Right hindlimb (tissue), 1 donor: ENCODE measurements at places on chromosomes 5 and 9.

GRCh38 chr5:153258469-153258868, 232.0 kb upstream of the GRIA1 start:
- DNase-seq, result no peak

DNA sequence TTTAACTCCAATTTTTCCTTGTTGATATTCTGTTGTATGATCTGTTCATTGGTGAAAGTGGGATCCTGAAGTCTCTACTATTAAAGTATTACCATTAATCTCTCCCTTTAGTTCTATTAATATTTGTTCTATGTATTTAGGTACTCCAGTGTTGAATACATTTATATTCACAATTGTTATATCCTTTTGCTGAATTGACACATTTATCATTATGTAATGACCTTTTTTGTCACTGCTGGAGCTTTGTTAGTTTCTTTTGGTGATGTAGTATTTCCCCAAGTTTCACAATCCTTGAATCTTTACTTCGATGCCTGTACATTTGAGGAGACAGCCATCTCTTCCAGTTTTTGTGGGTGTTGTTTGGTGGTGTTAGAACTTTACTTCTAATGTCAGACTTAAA, 53.7 kb upstream of the PPP3R2 start:
- DNase-seq, result no peak

GRCh38 chr5:124704594-124705284, 41.7 kb downstream of the ZNF608 start:
- DNase-seq, result no peak

- peak; percentile 71 for DNase-seq
Observed at GRCh38 chr5:849651-850301, 1.0 kb downstream of the ZDHHC11 start.

GRCh38 chr5:133702791-133703770, 90.7 kb upstream of the FSTL4 start:
- no peak for DNase-seq

- no peak for DNase-seq
Observed at GRCh38 chr5:139212486-139212885, 14.3 kb upstream of the SIL1 start.

- no peak for DNase-seq
Observed at GRCh38 chr9:38026840-38027527, 42.0 kb downstream of the SHB start.

GRCh38 chr9:78515108-78515507, 218.2 kb downstream of the PSAT1 start:
- no peak for DNase-seq

GRCh38 chr9:7342229-7342628, 457.3 kb downstream of the DMAC1 start:
- no peak for DNase-seq

- no peak for DNase-seq
Observed at GRCh38 chr5:14739538-14739937, 75.0 kb downstream of the OTULIN start.

GRCh38 chr9:75909776-75910175, 19.3 kb downstream of the PCSK5 start:
- DNase-seq, result no peak

DNA sequence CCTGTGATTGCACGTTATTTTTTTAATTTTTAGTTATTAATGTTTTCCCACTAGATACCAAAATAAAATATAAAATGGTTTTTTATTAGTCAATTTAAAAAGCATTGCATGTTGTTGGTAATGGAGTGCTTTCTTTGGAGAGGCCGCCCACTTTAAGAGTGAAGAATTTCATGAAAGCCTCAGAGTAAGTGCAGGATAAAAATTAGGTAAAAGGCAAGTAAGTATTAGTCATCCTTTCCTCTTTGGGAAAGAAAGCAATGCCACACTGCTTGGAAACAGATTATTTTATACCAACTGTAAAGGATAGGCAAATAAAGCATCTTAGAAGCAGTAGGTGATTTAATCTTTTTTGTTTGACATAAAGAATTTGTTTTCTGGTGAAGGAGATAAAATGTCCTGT, 62.9 kb downstream of the HSD17B4 start:
- DNase-seq, result no peak

- DNase-seq, result no peak
Observed at GRCh38 chr5:59385700-59386099, 507.8 kb downstream of the PDE4D start.

DNA sequence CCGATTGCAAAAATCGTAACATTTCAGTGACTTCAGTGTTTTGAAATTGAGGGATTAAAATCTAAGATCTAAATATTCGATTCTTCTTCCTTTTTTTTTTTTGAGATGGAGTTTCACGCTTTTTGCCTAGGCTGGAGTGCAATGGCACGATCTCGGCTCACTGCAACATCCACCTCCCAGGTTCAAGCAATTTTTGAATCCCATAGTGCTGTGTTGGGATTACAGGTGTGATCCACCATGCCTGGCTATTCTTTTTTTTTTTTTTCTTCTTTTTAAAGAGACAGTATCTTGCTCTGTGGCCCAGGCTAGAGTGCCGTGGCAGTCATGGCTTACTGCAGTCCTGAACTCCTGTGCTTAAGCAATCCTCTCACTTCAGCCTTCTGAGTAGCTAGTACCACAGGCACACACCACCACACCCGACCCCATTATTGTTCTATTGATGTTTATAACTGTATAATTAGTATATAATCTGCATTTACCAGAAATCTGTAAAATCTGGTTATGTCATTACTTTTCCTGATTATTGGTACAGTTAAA, 42.7 kb downstream of the NSD1 start:
- DNase-seq, result no peak

- no peak for DNase-seq
Observed at GRCh38 chr9:91192381-91193086, 169.2 kb downstream of the AUH start.

GRCh38 chr5:40397091-40397490, 282.6 kb upstream of the PTGER4 start:
- no peak for DNase-seq

DNA sequence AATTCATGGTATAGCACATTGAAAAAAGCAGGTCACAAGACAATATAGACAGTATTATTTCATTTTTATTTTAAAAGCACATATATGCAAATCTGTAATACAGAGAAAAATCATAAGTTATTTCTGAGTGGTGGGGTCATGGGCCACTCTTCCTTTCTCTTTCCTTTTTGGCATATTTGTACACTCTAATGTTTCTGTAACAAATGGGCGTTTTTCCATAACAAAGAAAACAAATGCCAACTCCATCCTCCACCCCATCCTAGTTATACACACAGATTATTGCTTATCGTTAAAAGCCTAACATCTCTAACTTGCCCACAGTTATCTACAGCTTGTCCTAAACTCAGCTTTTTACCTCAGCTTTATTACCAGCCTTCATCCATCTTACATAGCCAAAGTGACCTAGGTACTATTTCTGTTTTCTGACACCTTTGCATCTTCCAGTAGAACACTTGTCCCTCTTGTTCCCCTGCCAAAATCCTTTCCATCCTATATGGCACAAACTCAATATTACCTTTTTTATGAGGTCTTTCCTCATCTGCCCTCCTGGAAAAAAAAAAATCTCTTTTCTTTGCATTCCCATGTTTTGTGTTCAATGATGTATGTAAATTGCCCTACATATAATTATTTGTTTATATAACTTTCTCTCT, 4.1 kb downstream of the KIAA0825 start:
- no peak for DNase-seq

- no peak for DNase-seq
Observed at GRCh38 chr5:91850031-91850430, 466.9 kb upstream of the ARRDC3 start.

DNA sequence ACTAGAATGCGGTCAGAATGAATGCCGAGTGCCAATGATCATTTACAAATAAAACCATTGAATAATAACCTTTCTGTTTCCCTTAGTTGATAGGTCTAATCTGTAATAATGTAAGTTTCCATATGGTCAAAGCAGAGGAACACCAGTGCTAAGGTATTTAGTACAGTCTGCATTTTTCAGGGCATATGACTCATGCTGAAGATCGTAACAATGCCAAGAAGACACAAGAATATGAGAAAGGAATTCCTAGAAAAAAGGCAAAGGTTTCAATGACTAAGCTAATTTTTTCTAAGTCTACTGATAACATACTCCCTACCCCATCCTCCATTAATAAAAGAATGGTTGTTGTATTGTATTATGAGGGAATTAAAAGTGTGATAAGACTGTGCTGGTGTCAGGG, 2.8 kb downstream of the OR1L8 start:
- no peak for DNase-seq

- DNase-seq, result peak; percentile 87
Observed at GRCh38 chr9:71446473-71447411, 321.6 kb downstream of the CEMIP2 start.

DNA sequence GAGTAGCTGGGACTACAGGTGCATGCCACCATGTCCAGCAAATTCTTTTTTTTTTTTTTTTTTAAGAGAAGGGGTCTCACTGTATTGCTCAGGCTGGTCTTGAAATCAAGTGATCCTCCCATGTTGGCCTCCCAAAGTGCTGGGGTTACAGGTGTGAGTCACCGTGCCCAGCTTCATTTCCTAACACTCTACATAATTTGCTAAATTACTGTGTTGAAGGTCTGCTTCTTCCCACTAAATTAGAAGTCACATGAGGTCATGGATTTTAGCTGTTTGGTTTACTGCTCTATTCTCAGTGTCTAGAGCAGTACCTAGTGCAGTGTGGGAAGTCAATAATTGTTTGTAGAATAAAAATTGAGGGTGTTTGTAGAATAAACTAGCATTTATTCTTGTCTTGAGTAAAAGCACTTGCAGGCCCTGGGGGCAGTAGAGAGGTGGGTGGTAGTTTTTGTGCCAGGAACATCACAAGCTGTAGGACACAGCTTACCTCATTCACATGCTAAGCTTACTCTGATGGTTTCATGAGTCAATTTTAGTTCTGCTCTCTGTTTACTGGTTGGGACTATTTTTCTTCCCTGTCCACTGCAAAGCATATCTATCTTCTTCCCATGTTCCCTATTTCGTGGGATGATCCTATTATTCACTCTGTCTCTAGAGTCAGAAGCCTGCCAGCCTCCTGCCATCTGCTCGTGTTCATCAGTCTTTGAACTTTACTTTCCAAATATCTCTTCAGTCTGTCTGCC, 7.0 kb downstream of the TEX48 start:
- no peak for DNase-seq

- no peak for DNase-seq
Observed at GRCh38 chr5:147878066-147878759, at the start of gene SCGB3A2. Gene SCGB3A2, plus strand, starts transcription at chr5:147878711. Its CDS starts 93 bp downstream, at chr5:147878804.

GRCh38 chr5:82986404-82986803, 90.8 kb downstream of the TMEM167A start:
- DNase-seq, result no peak

- no peak for DNase-seq
Observed at GRCh38 chr5:95403996-95404395, 12.8 kb downstream of the FAM81B start.

GRCh38 chr5:95883185-95884016, 60.9 kb upstream of the GLRX start:
- DNase-seq, result no peak

DNA sequence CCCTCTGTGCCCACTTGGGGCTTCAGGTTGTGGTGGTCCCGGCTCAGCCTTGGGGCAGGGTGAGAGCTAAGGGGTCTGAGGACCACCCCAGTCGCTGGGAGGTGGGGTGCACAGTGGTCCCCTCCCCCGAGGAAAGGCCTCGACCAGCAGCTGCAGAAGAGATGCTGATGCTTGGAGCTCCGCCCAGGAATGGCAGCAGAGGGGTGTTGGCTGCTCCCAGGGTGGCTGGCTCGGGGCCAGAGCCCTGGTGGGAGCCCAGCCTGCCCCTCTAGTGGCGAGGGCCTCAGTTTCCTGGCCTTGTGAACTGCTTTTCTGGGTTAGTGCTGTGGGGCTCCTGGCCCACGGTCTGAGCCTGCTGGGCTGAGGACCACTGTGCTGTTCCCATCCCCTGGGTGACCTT, 1.2 kb downstream of the DIPK1B start:
- no peak for DNase-seq

DNA sequence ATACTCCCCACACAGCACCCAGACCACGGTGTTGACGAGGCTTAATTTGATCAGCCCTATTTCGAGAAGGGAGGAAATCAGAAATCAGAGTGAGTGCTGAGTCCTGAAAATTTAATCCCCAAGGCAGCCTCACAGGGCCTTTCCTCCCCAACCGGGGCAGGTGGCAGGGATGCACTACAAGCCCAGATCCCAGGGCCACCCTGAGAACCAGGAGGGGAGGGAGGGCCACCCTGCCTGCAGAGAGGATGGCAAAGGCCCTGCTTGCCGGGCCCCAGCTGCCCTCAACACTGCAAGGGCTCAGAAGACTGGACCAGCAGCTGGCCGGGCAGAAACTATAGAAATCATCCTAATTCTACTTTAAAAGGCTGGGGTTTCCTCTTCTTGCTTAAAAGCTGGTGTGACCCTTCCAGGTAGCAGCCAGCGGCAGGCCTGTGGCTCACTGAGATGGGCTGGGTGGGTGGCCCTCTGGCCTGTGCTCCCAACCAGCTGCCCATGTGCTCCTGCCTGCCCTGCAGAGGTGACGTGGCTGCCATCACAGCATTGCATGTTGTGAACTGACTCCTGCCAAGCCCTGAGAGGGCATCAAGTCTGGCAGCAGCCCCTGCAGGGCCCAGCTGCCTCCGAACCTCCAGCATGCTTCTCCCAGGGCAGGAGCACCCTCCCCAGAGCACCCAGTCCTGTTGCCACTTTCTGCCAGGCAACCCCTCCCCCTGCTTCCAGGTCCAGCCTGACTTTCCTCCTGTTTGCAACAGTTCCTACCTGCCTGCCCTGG, 122.8 kb downstream of the ADAMTS2 start:
- DNase-seq, result no peak

- peak; percentile 12 for DNase-seq
Observed at GRCh38 chr9:120925535-120926396, 830 bp downstream of the TRAF1 start.

- DNase-seq, result no peak
Observed at GRCh38 chr5:2329741-2330140, 421.7 kb downstream of the IRX2 start.

DNA sequence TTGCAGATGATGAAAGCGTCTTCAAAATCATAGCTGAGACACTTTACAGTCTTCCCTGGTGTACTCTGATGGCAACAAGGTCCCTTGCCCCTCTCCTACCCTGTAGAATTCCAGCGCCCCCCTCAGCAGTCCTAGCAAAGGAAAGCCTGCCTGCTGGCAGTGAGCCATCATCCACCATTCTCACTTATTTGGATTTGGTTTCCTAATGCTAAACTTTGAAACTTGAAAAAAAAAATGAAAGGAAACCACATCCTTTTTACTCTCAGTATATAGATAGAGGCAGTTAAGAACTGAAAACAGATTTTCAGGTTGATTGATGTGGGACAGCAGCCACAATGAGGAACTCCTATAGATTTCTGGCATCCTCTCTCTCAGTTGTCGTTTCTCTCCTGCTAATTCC, at the start of gene GZMA:
Gene GZMA (plus strand): TSS at position 299 of the 400 bp plus-strand sequence. CDS start 37 bp downstream, at position 336.
- DNase-seq, result no peak

- DNase-seq, result no peak
Observed at GRCh38 chr5:105506692-105507277, 1944.2 kb upstream of the NUDT12 start.
